ENCODE measurements at places on chromosomes 7 and 10.

- no peak for DNase-seq
Measured at GRCh38 chr10:92203919-92204623, 86.8 kb downstream of the CPEB3 start.

DNA sequence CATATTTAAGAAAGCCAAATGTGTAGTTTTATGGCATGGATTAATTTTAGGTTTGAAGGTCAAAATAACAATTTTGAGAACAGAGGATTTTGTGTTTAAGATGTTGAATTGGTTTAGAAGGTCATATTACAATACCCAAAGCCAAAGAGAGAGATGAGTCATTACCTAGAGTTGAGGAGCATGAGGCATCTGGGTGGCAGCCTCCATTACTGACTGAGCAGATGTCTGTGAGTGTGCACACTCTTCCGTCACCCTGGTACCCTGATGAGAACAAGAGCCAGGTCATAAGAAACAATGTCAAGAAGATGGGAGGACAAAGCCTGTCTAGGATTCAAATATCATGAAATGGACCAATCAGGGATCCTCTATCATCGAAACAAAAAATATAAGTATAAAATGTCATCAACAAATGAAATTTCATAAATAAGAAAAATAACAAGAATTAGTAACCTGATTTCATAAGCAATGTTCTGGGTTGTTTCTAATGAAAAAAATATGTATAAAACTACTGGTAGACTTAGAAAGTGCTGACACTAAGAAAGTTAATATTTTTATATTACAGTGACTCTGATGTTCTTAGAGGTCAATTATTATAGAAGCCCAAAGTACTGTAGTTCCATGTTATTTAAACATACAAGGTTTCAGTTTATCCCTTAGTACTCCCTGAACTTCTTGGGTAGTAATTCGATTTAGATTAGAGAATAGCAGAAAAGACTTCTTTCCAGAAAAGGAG lies 20.0 kb downstream of the CUBN start:
- DNase-seq, result no peak

DNA sequence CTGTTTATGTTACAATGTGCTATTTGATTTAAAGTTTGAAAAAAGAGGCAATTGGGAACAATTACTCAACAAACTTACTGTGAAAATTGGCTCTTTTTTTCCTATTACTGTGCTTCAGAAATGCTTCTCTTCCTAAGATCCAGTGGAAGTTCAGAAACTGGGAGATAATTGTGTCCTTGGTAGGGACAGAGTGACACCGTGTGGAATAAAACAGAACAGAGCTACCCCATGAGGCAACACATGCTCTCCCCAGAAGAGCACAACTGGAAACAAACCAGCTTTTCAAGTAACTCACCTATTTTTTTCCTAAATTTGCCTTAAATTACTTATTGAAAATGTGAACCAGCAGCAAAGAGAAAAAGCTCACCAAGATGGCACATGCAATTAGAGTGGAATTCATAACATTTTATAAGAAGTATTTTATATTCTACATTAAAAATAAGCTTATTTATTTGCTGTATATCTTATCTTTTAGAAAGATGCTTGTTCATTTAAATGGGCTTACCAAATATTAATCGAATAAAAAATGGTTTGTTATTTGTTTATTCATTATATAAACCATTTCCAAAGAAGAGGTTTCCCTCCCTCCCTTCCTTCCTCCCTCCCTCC lies 346.1 kb upstream of the ANKRD30A start:
- DNase-seq, result no peak

DNA sequence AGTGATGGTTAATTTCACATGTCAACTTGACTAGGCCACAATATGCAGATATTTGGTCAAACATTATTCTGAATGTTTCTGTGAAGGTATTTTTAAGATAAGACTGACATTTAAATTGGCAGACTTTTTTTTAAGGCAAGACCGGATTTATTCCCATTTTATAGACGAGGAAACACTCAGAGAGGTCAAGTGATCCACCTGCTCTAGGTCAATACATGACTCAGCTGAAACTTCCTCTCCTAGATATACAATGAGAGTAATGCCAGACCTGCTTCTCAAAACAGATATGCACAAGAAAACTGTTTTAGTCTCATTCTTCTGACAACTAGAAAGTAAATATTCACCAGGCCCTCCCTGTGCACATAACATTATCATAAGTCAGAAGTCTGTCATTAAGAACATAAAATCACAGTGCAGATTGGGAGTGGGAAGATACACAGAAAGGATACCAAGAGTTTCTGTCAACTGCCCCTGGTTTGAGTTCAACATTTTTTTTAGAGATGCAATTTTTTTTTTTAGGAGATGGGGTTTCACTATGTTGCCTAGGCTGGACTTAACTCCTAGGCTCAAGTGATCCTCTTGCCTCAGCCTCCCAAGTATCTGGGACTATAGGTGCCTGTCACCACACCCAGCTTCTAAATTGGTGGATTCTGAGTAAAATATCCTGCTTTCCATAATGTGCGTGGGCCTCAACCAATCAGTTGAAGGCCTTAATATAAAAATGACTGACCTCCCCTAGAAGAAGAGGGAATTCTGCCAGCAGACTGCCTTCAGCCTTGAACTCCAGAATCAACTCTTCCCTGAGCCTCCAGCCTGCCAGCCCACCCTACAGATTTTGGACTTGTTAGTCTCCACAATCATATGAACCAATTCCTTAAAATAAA lies 121.4 kb downstream of the ZFAND4 start:
- no peak for DNase-seq

GRCh38 chr10:28891058-28891713 lies 213.9 kb downstream of the BAMBI start:
- no peak for DNase-seq

DNA sequence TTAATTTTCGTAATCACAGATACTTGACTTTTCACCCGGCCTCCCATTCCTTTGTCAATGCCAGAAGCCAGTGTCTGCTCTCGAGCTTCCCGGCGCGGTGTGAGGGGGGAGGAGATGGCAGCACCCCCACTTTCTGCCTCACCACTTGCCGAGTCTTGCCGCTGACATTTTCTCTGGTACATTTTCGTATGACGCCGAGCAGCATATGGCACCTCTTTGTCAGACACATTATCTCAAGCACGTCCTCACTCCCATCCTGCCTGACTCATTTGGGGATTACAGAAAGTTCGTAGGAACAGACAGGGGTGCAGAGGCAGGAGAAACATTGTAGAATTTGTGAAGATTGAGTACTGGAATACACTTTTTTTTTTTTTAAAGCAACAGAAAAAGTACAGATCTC lies 60.8 kb upstream of the SORCS3 start:
- DNase-seq, result no peak

DNA sequence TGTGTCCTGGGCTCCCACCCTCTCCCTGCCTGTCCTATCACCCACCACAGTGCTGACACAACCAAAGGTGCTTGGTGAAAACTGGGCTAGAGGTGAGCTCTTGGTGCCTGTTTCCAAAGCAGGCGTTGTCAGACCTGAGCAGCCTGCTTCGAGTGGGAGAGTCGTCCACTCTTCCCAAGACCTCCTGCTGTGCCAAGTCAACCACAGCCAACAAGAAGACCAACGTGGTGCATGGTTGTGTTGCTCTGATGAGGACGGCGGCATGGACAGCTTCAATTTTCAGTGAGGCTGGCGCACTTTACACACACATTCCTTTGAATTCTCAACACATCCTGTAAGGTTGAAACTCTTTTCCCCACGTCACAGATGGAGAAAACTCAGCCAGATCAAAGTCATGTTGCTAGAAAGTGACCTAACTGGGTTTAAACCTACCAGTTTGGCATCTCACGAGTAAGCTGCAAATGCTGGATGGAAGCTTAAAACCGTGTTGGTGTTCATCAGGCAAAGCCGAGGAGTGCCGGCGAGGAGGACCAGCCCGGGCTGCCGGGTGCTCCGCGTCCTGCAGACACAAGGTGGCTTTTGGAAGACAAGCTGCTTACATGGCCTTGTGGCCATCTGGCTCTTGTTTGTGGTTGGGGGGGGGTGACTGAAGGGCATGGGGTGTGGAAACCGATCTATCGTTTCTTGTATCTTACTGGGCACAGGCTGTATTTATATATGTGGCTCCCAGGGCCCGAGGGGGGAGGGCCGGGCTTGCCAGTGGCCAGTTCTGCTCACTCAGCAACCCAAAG lies 39.3 kb downstream of the INSIG1 start:
- DNase-seq, result no peak

DNA sequence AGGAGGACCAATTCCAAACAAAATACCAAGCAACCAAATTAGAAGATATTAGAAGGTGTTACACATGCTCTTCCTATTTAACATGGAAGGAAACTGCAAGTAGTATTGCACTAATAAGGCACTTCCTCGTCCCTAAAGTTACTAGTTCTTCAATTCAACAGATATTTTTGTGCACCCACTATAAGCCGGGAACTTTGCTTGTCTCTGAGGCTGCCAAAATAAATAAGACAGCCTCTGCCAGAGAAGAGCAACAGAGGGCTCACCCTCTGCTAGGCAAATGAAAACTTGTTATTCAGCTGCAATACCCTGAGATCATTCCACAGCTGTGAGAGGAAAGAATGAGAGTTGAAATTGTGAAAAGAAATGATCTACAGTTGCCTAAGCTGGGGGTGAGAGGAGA lies 37.4 kb upstream of the GSAP start:
- DNase-seq, result no peak

- no peak for DNase-seq
Measured at GRCh38 chr7:79282070-79282694, 171.3 kb downstream of the MAGI2 start.

GRCh38 chr7:25575634-25576033 lies 347.3 kb upstream of the NPVF start:
- DNase-seq, result no peak

DNA sequence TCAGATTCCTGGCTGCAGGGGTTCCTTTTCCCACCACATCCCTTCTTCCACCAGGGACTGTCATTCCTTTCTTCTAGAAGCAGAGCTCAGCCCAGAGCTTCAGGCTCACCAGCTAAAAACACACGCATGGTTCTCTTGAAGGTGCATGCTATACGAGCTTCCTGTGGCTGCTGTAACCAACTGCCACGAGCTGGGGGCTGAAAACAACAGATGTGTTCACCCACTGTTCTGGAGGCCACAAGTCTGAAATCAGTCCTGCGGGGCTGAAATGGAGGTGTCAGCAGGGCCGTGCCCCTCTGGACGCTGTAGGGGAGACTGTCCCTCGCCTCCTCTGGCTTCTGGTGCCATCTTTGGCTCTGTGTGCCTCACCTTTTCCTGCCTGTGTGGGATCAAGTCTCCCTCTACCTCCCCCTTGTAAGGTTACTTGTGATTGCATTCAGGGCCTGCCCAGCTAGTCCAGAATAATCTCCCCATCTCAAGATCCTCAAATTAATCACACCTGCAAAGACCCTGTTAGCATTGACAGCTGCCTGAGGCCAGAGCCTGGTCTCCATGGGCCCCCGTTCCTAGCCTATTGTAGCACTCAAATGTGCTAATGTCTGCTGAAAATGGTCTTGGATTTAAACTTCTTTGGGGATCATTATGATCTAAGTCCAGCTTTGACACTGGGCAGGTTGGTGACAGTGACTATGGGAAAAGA lies 13.7 kb downstream of the RAB19 start:
- no peak for DNase-seq

GRCh38 chr10:74071157-74071556 lies 73.2 kb downstream of the VCL start:
- no peak for DNase-seq

- no peak for DNase-seq
Measured at GRCh38 chr10:8840356-8840755, 785.9 kb downstream of the GATA3 start.

GRCh38 chr10:68301790-68302502 lies 29.9 kb upstream of the HNRNPH3 start:
- DNase-seq, result peak; percentile 42

- DNase-seq, result no peak
Measured at GRCh38 chr7:22696541-22697228, 30.3 kb upstream of the IL6 start.

GRCh38 chr7:148558914-148559313 lies 31.7 kb upstream of the C7orf33 start:
- DNase-seq, result no peak

- DNase-seq, result peak; percentile 26
Measured at GRCh38 chr7:10412422-10413019, 561.2 kb upstream of the PHF14 start.

- no peak for DNase-seq
Measured at GRCh38 chr10:58885686-58886345, 290.6 kb upstream of the PHYHIPL start.

DNA sequence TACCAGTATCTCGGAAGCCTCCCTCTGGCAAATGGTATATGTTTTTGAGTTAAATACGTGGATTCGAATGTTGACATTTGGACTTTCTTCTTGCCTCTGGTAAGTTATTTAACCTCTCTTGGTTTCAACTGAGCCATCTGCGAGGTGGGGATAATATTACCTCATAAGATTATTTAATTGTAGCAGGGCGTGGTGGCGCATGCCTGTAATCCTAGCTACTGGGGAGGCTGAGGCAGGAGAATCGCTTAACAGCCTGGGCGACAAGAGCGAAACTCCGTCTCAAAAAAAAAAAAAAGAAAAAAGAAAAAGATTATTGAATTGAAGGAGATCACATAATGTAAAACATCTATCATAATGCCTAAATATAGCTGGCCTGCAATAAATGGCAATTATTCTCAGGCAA lies 396 bp upstream of the TAF5 start:
- DNase-seq, result peak; percentile 30

DNA sequence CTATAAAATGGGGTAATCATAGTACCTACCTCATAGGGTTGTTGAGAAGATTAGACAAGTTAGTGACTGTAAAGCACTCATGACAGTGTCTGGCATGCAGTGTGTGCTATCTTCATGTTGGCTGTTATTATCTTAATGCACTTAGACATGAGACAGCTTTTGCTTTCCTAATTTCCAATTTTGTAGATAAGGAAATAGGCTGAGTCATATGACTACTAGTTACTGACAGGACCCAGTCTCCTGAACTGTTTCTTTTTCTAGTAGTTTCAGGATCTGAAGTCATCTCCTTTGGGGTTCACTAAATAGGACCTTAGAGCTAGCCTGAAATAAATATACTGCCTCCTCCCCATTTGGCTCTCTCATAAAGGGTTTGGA lies 74.2 kb downstream of the SNX10 start:
- DNase-seq, result no peak

DNA sequence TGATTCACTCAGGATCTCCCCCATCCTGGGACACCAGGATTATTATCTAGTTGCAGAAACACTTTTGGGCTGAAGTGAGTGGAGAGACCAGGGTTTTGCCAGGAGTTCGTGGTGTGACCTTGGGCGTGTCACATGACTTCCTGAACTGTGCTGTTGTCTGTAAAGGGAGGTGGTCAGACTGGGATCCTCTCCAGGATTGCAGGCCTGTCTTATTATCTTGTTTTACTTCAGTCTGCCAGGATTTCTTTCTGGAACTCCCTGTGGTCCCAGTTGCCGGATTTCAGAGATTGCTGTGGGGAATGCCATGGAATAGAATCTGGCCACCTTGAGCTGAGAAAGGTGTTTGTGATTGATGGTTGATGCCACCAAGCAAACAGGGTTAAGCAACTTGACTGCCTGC lies 35.8 kb downstream of the CRCP start:
- no peak for DNase-seq
